ENCODE measurements at places on chromosomes 6 and 20.

DNA sequence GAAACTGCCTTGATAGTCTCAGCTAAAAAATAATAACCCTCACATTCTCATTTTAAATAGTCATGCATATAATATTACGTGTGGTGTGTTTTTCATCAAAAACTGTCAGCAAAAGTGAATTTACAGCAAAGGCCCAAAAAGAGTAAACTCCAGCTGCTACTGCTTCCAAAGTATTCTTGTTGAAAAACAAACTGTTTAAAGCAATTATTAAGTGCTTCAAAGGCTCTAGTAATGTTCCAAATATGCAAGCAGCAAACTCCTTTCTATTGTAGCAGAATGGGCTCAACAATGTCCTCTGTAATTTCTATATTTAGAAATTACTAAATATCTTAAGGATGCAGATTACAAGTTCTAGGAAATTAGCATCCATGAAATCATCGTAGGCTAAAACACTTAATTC lies 280.0 kb upstream of the TBX18 start:
- peak; percentile 73 for DNase-seq

GRCh38 chr20:9344083-9344920 lies 170.1 kb upstream of the LAMP5 start:
- peak; percentile 79 for DNase-seq

- DNase-seq, result no peak
These were observed 313.8 kb downstream of the COL12A1 start for GRCh38 chr6:74892091-74892490.

- DNase-seq, result peak; percentile 27
These were observed 192.0 kb downstream of the PREX1 start for GRCh38 chr20:48635791-48636267.

GRCh38 chr20:51338692-51339440 lies 203.7 kb downstream of the NFATC2 start:
- peak; percentile 68 for DNase-seq

- no peak for DNase-seq
These were observed 6.2 kb downstream of the GDF5 start for GRCh38 chr20:35431621-35432429.

GRCh38 chr20:60091861-60092260 lies 133.6 kb downstream of the CDH26 start:
- DNase-seq, result no peak

Measured in fibroblast of skin of right quadriceps (primary cell).